Fibroblast of the conjunctiva (primary cell): ENCODE measurements at places on chromosomes 5 and 9.
A peak's percentile ranks its signal among the peaks of the same experiment; 100 is the strongest.

DNA sequence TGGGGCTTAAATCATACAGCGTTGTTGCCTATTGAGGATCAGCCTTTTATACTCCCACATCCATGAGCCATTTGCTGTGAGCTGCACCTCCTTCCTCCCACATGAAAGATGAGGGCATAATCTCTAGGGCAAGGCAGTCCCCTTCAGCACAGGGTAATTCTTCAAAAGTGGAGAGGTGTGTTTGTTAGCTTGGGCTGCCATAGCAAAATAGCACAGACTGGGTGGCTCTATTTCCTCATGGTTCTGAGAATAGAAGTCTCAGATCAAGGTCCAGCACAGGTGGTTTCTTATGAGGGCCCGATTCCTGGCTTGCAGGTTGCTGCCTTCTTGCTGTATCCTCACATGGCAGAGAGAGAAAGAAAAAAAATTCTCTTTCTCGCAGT lies 121.8 kb upstream of the SLC12A2 start:
- no peak for DNase-seq

DNA sequence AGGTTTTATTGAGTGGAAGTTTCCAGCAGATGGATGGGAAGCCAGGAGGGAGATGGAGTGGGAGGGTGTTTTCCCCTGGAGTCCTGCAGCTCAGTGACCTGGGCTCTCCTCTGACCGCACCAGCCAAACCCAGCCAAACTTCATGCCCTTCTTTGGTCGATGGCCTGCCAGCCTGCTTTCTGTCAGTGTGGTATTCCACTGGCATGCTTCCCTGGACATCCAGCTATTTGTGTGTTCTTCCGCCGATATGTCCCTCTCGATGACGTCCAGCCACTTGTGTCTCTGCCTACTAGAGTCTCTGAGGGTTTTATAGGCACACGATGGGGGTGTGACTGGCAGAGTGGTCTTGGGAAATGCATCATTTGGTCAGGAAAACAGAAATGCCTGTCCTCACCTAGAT lies 33.8 kb downstream of the GPBP1 start:
- DNase-seq = no peak

GRCh38 chr5:135715267-135716055 lies 119.0 kb upstream of the SLC25A48 start:
- DNase-seq = no peak

GRCh38 chr9:121292801-121293241 lies 24.9 kb downstream of the GSN start:
- DNase-seq = no peak

DNA sequence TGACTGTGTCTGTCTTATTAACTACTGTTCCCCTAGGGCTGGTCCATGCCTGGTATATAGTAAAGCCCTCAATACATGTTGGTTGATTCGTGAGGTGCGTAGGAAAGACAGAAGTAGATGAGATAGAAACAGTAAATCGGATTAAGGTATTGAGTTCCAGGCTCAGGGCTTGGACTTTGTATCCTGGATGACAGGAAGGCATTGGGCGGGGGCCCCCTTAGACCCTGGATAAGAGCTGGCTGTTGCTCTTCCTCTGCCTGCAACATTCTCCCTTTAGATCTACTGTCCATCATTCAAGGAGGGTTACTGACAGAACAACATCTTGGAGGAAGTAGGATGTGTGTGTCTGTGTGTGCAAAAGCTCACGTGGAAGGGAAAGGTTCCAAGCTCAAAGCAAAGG lies 31.2 kb upstream of the CTNNA1 start:
- no peak for DNase-seq

DNA sequence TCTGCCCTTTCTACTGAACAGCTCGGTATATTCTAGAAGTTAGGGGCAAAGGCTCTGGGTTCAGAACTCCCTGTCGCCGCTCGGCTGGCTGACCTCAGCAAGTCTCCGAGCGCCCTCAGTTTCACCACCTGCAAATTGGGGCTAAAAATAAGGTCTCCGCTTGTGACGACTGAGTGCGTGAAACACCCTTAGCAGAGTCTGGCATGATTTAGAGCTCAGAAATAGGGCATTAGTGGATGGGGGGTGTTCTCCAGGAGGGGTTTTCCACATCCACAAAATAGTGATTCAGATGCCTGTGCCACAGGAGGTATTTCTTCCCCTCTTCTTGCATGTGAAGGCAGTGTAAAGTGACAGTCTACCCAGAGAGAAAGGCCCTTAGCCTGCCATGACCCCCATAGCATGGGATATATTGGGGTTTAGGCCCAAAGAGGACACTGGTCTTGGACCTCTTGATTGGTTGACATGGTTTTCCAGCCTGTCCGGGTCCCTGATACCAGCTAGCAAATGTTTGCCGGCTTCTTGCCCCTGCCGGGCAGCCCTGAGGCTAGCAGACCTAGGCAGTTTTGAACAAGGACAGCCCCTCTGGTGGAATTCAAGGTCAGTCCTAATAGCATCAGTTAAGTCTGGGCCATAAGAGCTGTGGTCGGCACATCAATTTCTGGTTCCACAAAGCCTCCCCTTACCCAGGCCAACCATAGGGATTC lies 1.4 kb downstream of the ERGIC1 start:
- no peak for DNase-seq

DNA sequence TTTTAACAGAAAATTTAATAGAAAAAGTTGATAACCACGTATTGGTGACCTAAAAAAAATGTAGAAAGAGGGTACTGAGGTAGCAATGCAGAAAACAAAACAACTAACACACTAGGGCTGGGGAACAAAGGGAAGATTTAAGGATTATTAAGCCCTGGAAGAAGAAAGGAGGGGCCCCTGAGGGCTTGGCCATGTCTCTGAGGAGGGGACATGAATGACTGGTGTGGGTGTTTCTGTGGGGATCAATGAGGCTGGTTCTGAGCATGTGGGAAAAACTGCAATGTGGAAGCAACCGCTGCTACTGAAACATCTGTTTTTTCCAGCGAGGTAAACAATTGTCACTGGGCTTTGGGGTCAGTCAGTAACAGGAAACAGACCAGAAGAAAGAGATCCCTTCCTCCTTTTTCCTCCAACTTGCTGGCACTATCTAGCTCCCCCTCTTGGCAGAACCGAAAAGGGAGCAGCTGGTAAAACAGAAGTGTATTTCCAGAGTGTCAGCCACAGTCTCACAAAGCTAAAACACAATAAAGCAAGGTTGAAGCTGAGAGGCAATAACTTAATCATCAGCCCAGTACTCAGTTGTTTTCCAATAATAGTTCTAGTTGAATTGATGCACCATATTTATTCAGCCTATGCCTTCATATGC lies 48.3 kb downstream of the ATPSCKMT start:
- DNase-seq = no peak

DNA sequence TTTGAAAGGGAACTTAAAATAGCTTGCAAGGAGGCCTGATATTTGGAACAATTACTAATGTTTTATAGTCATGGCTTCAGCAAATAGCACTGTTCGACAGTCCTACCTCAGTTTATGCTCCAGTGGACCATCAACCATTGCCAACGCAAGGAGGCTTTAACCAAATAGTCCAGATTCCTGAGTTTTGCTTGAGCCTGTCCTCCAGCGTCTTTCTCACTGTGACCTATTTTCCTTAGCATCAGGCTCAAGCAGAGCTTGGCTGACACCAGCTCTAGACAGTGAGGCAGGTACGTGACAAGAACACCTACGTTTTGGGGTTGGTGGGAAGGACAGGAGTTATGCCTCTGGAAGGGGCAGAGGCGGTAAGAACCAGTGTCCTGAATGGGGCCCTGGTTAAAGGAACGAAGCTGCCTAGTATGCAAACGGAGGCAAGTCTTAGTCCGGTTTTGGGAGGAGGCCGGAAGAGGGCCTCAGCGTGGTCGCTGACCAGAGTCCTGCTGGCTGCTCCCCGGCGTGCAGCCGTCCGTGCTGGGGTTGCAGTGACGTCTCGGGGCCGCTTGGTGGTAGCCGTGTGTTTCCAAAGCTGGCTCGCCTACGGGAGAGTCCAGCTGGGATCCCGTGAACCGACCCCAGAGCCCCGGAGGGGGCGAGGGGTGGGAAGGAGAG lies 998 bp upstream of the FGF18 start:
- DNase-seq = peak; percentile 74

- no peak for DNase-seq
These were observed 30.5 kb downstream of the DDX31 start for GRCh38 chr9:132639322-132639721.

DNA sequence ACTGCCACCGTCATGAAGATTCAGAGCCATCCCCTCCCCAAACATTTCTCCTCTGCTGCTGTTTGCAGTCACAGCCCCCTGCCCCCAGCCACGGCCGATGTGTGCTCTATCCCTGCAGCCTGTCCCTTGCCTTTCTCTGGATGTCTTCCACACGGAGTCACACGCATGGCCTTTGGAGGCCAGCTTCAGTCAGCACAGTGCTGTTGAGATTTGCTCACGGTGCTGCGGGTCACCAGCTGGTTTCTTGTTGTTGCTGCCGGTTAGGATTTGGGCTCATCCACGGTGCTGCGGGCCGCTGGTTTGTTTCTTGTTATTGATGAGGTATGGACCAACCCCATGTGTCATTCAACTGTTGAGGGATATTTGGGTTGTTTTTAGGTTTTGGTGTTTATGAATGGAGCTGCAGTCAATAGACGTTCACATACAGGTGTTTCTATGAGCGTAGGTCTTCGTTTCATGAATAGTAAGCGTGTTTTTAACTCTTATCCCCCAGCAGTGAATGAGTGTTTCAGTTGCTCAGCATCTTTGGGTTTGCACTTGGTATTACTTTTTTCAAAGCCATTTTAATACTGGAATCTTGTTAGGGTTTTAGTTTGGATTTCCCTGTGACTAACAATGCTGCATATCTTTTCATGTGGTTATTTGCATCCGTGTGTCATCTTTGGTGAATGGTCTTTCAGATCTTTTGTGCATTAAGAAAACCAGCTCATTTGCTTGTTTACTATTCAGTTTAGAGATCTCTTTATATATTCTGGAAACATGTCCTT lies 57.6 kb downstream of the AHRR start:
- no peak for DNase-seq

DNA sequence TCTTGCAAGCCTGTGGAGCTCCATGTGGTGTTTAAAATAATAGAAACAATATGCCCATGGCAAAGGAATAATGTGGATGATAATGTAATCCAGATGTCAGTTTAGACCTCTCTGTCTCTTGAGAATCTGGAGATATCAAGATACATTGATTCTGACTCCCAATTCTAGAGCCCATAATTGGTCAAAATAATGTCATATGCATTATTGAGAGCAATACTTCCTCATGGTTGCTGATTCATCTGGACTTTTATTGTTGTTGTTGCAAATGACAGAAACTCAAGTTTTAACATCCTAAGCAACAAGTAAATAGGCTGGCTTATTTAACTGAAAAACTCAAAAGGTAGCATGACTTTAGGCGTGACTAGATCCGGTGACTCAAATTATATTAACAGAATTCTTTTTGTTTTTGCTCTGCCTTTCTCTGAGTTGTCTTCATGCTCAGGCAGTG lies 152.1 kb downstream of the PCSK1 start:
- DNase-seq = no peak

DNA sequence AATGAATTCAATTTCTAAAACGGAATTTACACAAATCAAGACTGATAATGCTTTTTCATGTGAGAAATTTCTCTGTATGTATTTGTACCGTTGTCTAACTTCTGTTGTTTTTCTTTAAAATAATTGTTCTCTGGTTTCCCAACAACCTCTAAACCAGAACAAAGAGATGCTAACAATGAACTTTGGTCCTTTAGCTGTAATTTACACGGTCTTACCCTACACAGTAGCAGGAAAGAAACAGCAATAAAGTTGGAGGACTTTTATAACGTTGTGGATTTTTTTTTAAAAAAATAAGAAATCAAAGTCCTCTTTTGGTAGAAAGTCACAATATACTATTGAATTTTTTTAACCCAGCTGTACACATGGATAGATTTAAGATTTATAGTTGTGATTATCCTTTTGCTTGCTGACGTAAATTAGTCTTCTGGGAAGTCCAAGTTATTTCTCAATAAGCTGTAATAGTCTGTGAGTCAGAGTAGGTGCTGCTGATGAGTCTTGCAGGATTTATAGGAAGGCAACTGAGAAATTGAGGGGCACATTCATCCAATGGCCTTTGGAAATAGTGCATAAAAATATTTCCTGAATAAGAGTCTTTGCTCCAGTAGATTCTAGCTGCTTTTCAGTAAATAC lies 76.8 kb upstream of the PCSK1 start:
- peak; percentile 82 for DNase-seq

GRCh38 chr9:99398241-99398640 lies 176.2 kb downstream of the SEC61B start:
- no peak for DNase-seq

GRCh38 chr5:125057912-125058826 lies 311.7 kb upstream of the ZNF608 start:
- peak; percentile 18 for DNase-seq

DNA sequence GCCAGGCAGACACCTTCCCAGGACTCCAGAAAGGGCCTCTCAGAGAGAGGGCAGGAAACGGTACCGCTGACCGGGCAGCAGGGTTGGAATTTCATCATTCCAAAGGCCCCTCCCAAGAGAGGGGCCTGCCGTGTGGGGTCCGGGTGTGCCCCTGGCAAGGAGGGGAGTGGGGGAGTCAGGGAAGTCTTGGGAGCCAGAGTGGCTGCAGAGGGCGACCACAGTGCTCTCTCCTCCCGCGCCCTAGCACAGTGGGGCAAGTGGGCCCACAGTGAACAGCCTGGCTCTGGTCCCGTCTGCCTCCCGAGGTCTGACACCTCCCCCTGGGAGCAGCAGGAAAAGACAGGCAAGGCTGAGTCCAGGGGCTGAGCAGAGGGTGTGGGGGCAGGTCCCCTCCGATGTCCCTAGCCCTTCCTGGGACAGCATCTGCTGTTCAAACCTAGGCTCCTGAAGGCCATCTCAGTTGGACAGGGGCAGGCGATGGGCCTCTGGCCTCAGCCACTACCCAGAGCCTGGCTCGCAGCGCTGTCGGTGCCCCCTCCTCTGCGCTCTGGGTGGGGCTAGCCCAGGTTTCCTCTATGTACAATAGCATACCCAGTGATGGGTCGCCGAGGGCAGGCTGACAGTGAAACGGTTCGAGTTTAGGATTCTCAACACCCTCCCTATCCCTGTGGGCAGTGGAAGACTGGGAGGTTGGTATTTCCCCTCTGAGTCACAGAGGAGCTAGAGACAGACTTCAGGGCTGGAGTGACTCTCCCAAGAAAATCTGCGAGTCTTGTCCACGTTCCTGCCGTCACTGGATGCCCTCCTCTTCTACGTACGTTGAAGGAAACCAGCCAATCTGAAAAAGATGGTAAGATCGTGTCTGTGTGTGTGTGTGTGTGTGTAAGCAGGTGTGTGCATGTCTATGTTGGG lies 25.4 kb upstream of the SARDH start:
- no peak for DNase-seq

DNA sequence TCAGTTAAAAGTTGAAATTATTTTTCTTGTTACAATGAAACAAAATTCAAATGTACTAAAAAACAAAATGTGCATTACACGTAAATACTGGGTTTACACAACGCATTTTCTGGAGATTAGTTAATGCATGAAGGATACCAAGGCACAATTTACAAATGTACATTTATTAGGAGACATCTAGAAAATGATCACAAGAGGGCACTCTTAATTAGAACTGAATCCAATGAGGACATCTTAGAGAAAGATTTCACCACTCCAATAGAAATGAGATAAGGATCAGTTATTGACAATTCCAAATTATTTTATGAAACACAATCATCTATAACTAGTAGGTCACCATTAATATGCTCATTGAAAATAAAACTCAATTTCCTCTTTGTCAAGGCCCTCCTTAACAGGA lies 36.6 kb upstream of the CDH12 start:
- DNase-seq = no peak
